Urinary bladder (tissue), 4 donors: ENCODE measurements at places on chromosomes 2 and 18. TPM values are rescaled to one million over a fixed set of nuclear protein-coding genes. Genes with fewer than 3 reads are reported as not detected.

The PRKAG3 gene
- 1.2 TPM for total RNA-seq

The TUBB8B gene
- total RNA-seq = not detected

The SAG gene
- not detected for total RNA-seq

DNA sequence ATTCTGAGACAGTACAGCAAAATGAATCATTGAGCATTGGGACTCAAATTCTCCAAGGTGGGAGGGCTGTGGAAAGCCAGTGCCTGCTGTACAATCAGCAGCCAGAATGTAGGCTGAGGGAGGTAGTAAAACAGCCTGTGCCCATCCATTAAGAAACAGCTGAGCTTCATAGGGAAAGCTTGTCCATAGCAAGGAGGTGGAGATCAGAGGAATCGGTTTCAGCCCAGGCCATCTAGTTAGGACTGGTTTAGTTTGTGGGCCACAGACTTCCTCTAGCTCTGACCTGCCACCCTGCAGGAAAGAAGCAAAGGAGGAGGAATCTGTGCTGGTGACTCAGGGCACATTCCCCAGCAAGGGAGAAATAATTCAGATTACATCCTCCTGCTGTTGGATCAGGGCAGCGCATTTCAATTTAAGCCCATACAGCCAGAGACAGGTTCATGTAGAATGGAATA lies 333.4 kb downstream of the SETBP1 start:
- no peak for DNase-seq

DNA sequence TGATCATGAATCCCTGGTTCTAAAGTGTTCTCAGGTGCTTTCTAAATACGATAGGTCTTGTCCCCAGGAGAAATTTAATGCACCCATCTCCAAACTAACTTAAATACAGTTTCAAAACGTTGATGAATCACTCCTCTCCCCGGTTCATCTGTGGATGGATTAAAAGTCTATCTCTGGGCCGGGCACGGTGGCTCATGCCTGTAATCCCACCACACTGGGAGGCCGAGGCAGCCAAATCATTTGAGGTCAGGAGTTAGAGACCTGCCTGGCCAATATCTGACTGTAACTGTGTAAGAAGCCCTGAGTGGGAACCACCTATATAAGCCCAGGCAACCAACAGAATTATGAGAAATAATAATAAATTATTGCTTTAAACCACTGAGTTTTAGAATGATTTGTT lies 78.7 kb downstream of the LONRF2 start:
- DNase-seq = no peak

DNA sequence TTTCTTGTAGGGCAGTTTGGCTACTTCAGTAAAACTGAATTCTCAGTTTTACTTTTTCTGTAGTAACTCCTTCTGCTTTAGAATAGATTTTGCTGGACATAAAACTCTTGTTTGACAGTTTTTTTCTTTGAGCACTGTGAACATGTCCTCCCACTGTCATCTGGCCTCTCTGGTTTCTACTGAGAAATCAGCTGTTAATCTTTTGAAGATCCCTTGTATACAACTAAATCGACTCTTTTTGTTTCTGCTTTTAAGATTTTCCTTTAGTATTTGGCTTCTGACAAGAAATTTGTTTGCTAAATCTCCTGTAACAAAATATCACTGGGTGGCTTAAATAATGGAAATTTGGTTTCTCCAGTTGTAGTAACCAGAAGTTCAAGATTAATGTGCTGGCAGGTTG lies 570.9 kb upstream of the RAB6C start:
- DNase-seq = no peak

GRCh38 chr2:215029936-215030335 lies 108.5 kb downstream of the ABCA12 start:
- no peak for DNase-seq
